ENCODE measurements at places on chromosomes 1 and 21.

DNA sequence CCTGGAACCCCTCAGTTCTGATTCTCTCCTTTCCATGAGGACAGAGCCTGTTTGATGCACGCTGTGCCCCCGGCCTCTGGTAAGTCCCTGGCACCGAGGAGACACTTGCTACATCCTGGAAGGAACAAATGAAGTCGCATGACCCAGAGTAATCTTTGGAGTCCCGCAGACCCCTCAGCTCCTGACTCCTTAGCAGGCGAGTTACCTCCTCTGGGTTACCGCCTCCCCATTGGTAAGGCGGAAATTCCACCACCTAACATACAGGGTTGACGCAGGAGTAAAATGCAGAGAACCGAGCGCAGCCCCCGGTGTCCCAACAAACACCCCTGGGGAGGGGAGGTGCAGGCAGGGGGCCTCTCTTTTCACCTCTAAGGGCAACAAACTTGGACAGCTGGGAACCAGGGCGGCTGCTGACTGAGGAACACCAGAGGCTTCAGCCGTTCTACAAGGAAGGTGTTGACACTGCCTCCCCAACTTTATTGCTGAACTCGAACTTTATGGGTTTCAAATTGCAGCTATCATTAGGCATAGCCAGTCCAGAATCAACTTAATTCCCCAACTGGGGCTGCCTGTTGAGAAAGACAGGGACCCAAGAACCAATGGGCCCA is 115.3 kb upstream of the IFFO2 start:
- peaks cover 7% of the 10 kb centered on the region for H3K4me1 ChIP-seq
- peaks cover 17% of the 10 kb centered on the region for H3K36me3 ChIP-seq
- H3K4me3 ChIP-seq = no peak overlapping the region
- no peak overlapping the region for H3K27ac ChIP-seq

- H3K27me3 ChIP-seq = no peaks in the 10 kb centered on the region
- no peaks in the 10 kb centered on the region for H3K4me1 ChIP-seq
- no peak for DNase-seq
- no peak overlapping the region for H3K4me3 ChIP-seq
Measured at GRCh38 chr1:8339203-8339600, 21.3 kb downstream of the SLC45A1 start.

GRCh38 chr1:228793032-228793431 is 57.8 kb downstream of the RHOU start:
- H3K36me3 ChIP-seq = no peaks in the 10 kb centered on the region
- no peak overlapping the region for H3K27ac ChIP-seq
- H3K27me3 ChIP-seq = no peaks in the 10 kb centered on the region
- H3K4me1 ChIP-seq = peaks cover 6% of the 10 kb centered on the region

DNA sequence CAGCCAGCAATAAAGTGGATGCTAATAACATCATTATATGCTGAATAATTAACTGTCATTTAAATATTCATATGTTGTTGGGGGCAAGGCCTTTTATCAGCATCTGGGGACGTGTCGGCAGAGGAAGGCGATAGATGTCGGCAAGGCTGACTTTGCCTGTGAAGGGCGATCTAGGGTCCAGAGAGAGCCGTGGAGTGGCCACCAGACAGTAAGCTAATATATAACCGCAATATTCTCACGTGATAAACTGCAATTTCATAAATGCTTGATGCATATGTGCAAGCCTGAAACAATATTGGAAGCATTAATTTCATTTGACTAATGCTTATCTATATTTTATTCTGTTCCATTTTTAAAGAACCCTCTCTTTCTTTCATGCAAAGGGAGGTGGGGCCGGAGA is 141.0 kb upstream of the POU3F1 start:
- H3K27ac ChIP-seq = no peak overlapping the region
- H3K4me3 ChIP-seq = no peak overlapping the region
- no peaks in the 10 kb centered on the region for H3K27me3 ChIP-seq
- peaks cover 3% of the 10 kb centered on the region for H3K4me1 ChIP-seq
- H3K36me3 ChIP-seq = no peaks in the 10 kb centered on the region

DNA sequence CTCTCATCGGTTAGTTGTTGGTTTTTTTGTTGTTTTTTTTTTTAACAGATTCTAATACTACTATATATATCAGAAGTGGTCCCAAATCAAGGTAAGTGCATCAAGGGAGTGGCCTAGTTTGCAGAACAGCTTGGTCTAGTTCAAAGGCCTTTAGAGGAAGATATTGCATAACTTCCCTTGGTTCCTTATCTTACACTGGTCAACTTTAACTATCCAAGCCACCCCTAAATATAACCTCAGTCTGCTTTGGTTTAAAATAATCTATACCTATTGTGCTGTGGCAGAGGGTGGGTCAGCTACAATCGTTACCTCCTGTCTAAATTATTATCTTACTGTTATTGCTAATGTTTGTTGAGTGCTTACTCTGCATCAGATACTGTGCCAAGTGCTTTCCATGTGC is 6.9 kb downstream of the S100A12 start:
- H3K27ac ChIP-seq = no peak overlapping the region
- no peaks in the 10 kb centered on the region for H3K36me3 ChIP-seq
- DNase-seq = no peak
- no peaks in the 10 kb centered on the region for H3K4me1 ChIP-seq
- no peaks in the 10 kb centered on the region for H3K27me3 ChIP-seq

- peak; percentile 75 for DNase-seq
- H3K36me3 ChIP-seq = peaks cover 3% of the 10 kb centered on the region
- H3K4me3 ChIP-seq = no peak overlapping the region
- H3K4me1 ChIP-seq = peaks cover 2% of the 10 kb centered on the region
Measured at GRCh38 chr1:52348704-52349300, 17.2 kb downstream of the CC2D1B start.

DNA sequence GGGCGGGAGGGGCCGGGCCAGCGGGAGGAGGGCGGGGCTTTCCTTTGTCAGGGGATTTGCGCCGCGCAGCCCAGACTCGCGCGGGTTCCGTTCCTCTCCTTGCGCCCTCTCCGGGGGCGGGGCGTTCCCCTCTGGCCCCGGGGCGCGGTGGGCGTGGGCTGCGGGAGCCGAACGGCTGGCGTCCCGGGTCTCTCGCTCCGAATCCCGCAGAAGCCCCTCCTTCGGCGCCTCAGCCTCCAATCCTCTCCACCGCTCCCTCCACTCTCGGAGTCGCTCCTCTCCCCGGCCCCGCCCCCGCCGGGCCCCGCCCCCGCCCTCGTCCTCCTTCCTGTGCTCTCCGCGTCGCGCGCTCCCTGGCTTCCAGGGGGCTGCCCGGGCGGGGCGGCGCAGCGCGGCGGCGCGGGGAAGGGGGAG is 82.8 kb upstream of the BMP8A start:
- peaks cover 10% of the 10 kb centered on the region for H3K4me1 ChIP-seq
- peak; percentile 98 for DNase-seq
- H3K36me3 ChIP-seq = peaks cover 3% of the 10 kb centered on the region
- H3K4me3 ChIP-seq = peak overlapping the region; percentile 83

DNA sequence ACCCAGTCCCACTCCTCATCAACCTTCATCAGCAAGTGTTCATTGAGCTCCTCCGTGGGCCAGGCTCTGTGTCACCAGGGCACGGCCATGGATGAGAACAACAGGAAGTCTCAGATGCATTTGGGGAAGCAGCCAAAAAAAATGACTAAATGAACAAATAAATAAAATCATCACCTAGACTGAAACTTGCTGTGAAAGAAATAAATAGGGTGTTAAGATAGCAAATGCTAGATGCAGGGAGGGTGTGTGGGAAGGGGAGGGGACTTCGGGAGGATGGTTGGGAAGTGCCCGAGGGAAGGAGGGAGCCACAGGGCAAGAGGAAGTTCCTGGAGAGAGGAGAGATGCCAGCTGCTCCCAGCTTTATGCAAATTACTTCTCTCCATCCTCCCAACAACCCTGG is 696.7 kb downstream of the PTPRU start:
- H3K27ac ChIP-seq = no peak overlapping the region
- DNase-seq = peak; percentile 79
- H3K27me3 ChIP-seq = no peaks in the 10 kb centered on the region
- no peaks in the 10 kb centered on the region for H3K36me3 ChIP-seq

GRCh38 chr1:41914516-41914915 is 4.2 kb downstream of the HIVEP3 start:
- H3K4me1 ChIP-seq = peaks cover 4% of the 10 kb centered on the region
- H3K27ac ChIP-seq = no peak overlapping the region
- no peak for DNase-seq

- peak overlapping the region; percentile 20 for H3K27ac ChIP-seq
- peak; percentile 75 for DNase-seq
- H3K4me1 ChIP-seq = peaks cover 8% of the 10 kb centered on the region
- peaks cover 4% of the 10 kb centered on the region for H3K36me3 ChIP-seq
- peak overlapping the region; percentile 64 for H3K4me3 ChIP-seq
Measured at GRCh38 chr1:234607109-234608024, 2.6 kb downstream of the IRF2BP2 start.

- H3K27me3 ChIP-seq = no peaks in the 10 kb centered on the region
- no peak overlapping the region for H3K27ac ChIP-seq
- no peaks in the 10 kb centered on the region for H3K4me1 ChIP-seq
- H3K4me3 ChIP-seq = no peak overlapping the region
- no peak for DNase-seq
Measured at GRCh38 chr21:46391773-46392172, 66.9 kb upstream of the DIP2A start.

- no peaks in the 10 kb centered on the region for H3K27me3 ChIP-seq
- H3K36me3 ChIP-seq = no peaks in the 10 kb centered on the region
- no peak overlapping the region for H3K27ac ChIP-seq
- H3K4me3 ChIP-seq = no peak overlapping the region
Measured at GRCh38 chr1:83053446-83053845, 945.5 kb downstream of the TTLL7 start.

- H3K36me3 ChIP-seq = no peaks in the 10 kb centered on the region
- DNase-seq = no peak
- no peaks in the 10 kb centered on the region for H3K4me1 ChIP-seq
- no peak overlapping the region for H3K4me3 ChIP-seq
- H3K27me3 ChIP-seq = no peaks in the 10 kb centered on the region
Measured at GRCh38 chr1:241240069-241240468, 116.9 kb downstream of the RGS7 start.

DNA sequence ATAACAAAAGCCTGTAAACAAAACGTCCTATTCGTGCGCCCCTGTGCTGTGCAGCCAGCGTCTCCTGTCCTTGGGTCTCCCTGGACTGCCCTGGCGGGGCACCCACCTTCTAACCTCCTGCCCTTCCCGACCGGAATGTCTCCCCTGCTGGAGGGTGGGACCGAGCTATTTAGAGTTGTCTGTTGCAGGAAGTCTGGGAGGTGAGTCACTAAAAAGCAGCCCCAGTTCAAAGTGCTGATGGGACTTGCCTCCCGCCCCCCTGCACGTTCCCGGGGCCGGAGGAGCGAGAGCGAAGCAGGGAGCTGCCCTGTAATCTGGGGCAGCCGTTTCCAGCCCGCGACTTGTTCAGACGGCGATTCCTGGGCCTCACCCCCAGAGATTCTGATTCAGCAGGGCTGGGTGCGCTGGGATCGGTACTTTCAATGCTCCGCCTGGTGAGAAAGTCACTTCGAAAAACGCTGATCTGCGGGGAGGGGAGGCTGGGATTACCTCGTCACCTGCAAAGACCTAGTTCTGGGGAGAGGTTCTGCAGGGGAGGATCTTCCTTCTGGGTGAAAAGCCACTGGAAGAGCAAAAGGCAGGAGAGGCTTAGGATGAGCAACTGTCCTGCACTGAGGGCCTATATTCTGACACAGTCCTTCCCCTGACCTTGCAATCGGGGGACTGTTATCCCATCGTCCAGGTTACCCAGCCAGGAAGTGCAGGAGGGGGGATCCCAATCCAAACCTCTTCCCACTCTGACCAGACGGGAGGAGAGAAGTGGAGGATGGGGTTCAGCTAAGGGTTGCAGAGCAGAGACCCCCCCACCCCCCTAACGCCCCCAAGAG is 1.2 kb upstream of the DHRS3 start:
- H3K27ac ChIP-seq = peak overlapping the region; percentile 40
- DNase-seq = peak; percentile 97
- no peaks in the 10 kb centered on the region for H3K36me3 ChIP-seq
- H3K27me3 ChIP-seq = no peaks in the 10 kb centered on the region

DNA sequence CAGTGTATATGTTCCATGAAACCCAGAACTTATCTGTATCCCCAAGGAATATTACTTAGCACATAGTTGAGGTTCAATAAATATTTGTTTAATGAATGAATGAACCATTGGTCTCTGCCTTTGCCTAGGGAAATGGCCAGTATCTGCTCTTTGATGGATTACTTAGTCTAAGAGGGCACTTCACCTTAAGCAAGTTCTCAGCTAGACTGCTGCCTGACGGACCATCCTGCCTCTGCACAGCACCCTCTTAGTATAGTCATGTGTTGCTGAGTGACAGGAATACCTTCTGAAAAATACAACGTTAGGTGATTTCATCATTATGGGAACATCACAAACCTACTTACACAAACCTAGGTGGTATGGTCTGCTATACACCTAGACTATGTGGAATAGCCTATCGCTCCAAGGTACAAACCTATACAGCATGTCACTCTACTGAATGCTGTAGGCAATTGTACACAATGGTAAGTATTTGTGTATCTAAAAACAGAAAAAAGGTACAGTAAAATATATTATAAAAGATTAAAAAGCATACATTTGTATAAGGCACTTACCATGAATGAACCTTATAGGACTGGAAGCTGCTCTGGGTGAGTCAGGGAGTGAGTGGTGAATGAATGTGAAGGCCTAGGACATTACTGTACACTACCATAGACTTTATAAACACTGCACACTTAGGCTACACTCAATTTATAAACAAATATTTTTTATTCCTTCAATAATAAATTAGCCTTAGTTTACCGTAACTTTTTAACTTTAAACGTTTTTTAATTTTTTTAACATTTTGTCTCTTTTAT is 83.7 kb upstream of the LRRC8D start:
- no peaks in the 10 kb centered on the region for H3K27me3 ChIP-seq
- no peak overlapping the region for H3K4me3 ChIP-seq
- H3K27ac ChIP-seq = no peak overlapping the region
- H3K36me3 ChIP-seq = no peaks in the 10 kb centered on the region
- H3K4me1 ChIP-seq = no peaks in the 10 kb centered on the region
- no peak for DNase-seq

DNA sequence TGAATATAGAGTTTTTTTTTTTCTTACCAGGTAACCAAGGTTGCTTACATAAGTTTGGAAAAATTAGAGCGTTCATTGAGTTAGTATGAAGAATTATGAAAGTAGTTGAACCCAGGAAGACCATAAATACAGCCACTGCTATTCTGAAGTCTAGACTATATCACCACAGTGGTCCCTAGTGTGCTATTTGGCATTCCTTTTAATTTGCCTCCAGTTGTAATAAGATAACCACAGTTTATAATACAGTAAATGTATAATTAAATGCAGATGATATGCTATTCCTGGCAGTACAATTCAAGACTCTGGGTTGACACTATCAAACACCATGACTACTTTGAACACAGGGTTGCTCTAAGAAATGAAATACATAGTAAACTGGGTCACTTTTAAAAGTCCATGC is 270.5 kb downstream of the BRINP2 start:
- no peaks in the 10 kb centered on the region for H3K27me3 ChIP-seq
- no peaks in the 10 kb centered on the region for H3K4me1 ChIP-seq
- H3K36me3 ChIP-seq = no peaks in the 10 kb centered on the region
- no peak overlapping the region for H3K4me3 ChIP-seq
- H3K27ac ChIP-seq = no peak overlapping the region
- DNase-seq = no peak

- DNase-seq = no peak
- peaks cover 5% of the 10 kb centered on the region for H3K4me1 ChIP-seq
- no peak overlapping the region for H3K4me3 ChIP-seq
- no peaks in the 10 kb centered on the region for H3K36me3 ChIP-seq
- no peaks in the 10 kb centered on the region for H3K27me3 ChIP-seq
Measured at GRCh38 chr1:168138134-168138533, 1.4 kb upstream of the GPR161 start.

GRCh38 chr1:94382201-94382600 is 36.0 kb upstream of the ABCD3 start:
- no peaks in the 10 kb centered on the region for H3K27me3 ChIP-seq
- H3K4me1 ChIP-seq = peaks cover 3% of the 10 kb centered on the region
- H3K27ac ChIP-seq = no peak overlapping the region
- DNase-seq = no peak
- no peak overlapping the region for H3K4me3 ChIP-seq
- no peaks in the 10 kb centered on the region for H3K36me3 ChIP-seq

All from mesendoderm (in vitro differentiated cells).